ENCODE measurements at places on chromosomes 6 and 20.

DNA sequence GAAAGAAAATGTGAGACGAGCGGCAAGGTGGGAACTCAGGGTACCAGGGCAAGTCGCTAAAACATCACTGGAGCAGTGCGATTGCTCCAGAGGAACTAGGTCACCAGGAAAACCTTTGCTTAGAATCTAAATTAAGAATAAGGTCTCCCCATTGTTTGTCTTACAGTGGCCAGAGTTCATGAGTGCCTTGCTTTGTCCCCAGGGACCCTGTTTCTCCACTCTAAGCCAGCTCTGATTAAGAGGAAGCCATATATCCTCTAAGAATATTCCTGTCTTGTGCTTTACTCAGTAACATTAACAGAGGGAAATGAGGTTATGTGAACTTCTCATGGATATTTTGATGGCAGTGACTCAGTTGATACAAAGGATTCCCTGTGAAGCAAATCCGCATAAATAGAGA, 305.8 kb downstream of the CD83 start:
- no peak for DNase-seq

GRCh38 chr6:51283723-51284355, 465.2 kb downstream of the TFAP2B start:
- DNase-seq = no peak

DNA sequence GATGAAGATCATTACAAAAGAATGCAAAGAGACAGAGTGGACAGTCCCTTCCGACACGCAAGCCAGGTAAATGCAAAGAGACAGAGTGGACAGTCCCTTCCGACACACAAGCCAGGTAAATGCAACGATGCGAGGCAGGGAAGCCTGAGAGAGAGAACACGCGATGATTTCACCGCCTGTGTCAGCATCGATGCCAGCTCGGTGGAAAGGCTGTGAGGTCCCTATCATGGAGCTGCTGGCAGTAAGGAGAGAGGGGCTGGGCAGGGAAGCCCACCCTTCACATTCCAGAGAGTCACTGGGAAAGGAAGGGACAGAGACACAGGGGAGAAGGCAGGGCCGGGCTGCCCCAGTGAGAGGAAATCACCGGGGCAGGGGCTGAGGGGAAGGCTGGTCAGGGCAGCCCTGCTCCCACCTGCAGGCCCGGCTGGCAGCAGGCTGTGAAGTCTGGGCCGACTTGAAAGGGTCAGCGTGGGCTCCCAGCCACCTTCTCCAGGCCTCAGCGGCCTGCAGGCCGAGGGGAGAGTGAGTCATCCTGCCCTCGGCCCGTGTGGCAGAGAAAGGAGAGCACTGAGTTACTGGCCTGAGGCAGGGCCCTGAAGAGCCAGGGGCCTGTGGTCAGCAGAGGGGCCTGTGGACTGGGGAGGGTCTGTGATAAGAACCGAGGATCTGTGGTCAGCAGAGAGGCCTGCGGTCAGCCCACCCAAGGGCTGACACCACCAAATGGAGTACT, 80.4 kb downstream of the DACT2 start:
- no peak for DNase-seq

DNA sequence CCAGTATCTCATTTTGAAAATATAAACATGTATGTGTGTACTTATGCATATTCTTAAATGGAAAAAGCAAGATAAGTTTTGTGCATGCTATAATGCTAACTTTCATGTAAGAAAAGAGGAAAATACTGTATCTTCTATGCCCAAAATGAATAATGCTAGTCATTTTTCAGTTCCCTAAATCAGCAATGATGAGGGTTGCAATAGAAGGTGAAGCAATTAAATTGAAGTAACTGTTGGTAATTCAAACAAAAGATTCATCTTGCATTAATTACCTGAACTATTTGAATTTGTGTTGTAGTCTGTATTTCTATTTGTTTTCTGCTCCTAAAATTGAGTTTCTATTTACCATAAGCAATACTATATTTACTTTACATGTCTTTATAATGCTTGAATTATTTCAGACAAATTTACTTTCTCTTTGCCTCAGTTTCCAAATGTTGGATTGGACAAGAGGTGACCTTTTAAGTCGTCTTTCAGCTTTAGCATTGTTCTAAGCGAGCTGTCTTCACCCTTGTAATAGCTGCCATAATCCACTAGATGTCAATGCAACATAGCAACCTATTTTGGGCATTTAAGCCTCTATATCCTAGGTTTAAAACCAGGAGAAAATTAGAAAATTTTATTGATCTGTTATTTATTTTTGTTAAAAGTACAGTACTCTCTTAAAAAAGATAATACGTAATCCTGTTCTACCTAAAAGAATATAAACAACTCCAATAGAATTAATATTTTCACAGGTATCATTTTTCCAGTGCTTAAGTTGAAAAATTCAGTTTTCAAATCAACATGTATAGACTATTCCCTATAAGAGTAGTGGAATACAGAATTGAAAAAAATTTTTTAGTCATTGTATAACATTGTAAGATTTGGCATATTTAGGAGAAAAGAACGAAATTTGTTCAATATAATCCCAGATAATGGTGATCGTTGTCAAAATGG, 52.3 kb upstream of the IFNGR1 start:
- DNase-seq = no peak

DNA sequence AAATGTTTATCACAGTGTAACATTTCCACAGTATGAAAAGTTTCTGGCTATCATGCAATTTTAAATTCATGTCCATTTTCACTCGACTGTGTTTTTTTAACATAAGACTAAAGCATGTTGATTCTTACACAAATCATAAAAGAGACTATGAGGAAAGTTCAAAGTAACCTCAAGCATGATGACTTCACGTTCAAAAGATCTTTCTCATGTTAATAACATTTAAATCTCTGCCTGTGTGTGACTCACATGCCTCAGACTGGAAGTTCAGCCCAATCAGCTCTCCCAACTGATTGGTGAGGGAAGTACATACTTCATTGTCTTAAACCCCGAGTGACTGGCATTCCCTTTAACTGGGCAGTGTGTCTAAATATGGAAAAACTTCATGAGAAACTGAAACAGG, 37.4 kb downstream of the ATXN1 start:
- no peak for DNase-seq

DNA sequence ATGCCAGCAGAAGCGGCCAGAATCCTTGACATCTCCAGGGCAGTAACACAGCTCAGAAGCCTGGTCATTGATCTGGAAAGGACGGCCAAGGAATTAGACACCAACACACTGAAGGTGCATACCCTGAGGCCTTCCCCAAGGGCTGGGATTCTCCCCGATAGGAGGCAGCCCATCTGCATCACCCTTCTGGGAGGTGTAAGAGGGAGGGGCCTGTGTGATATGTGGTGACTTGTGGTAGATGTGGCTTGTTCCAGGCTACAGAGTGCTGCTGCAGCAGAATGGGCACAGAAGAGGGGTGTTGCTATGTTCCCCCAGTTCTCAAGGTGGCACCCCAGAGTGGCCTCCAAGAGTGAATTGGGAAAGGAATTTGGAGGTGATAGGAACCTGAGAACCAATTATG, 11.2 kb downstream of the TRIM40 start:
- DNase-seq = no peak
